Naive thymus-derived CD8-positive, alpha-beta T cell (primary cell): ENCODE measurements at places on chromosomes 3 and 15.

DNA sequence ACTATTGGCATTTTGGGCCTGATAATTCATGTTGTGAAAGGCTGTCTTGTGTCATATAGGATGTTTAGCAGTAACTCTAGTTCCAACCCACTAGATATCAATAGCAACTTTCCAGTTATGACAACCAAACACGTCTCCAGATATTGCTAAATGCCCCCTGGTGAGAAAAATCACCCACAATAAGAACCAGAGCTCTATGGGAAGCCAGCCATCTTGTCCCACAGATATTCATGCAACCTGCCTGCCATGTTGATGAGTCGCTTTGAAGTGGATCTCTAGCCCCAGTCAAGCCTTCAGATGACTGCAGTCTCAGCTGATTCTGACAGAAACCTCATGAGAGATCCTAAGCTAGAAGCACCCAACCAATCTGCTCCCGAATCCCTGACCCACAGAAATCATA is 5.6 kb upstream of the TNIK start:
- no peak for DNase-seq

GRCh38 chr3:7546253-7546652 is 685.3 kb downstream of the GRM7 start:
- no peak for DNase-seq

DNA sequence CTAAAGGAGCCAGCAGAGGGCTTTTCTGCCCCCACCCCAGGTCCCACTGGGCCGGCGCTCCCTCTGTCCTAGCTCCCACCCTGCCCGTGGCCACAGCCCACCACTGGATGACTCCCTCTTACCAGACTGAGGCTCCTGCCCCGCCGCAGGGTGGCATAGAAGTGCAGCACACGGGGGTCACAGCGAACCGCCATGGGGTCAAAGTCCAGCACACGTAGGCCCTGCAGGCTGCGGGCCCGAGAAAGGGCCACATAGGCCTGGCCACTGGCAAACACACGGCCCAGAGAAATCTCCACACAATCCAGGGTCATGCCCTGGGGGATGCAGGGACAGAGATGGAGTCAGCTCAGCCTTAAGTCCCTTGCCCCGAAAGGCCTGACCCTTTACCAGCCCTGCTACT is 9.0 kb downstream of the PIF1 start:
- DNase-seq, result no peak

- DNase-seq, result no peak
Measured at GRCh38 chr3:131540821-131541220, 38.0 kb upstream of the MRPL3 start.
